ENCODE measurements at places on chromosomes 6 and 20.

- no peak for DNase-seq
Observed at GRCh38 chr6:3287308-3287707, 28.6 kb downstream of the PSMG4 start.

DNA sequence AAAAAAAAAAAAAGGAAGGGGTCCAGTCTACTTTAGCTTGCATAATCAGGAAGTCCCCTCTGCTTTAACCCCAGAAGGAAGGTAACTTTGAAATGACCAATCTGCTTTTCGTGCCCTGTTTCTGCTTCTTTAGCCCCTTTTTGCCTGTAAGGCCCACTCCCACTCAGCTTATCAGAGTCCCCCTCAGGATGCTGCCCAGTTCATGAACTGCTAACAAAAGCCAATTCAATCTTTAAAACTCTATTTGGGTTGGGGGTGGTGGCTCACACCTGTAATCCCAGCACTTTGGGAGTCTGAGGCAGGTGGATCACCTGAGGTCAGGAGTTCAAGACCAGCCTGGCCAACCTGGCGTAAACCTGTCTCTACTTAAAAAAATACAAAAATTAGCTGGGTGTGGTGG, 12.3 kb downstream of the GHRH start:
- DNase-seq: no peak

DNA sequence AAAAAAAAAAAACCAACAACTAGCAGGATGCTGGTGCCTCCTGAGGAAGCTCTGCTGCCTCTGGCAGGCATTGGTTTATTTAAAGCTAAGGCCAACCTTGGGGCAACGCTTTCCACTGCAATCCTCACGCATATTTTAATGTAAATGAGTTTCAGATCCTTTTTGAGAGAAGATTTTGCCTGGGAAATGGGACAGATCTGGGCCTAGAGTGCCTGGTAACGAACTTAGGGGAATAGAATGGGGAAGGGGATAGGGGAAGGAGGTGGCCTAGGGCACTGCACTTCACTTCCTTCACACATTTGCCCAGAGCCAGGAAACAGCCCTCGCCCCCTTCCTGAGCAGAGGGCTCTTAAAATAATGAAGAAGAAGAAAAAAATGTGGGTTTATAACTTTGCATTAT, 132.7 kb upstream of the TMEM170B start:
- no peak for DNase-seq

GRCh38 chr6:120935908-120936307, 398.4 kb downstream of the TBC1D32 start:
- DNase-seq: no peak

GRCh38 chr6:127716465-127716864, 139.5 kb downstream of the C6orf58 start:
- DNase-seq: no peak

DNA sequence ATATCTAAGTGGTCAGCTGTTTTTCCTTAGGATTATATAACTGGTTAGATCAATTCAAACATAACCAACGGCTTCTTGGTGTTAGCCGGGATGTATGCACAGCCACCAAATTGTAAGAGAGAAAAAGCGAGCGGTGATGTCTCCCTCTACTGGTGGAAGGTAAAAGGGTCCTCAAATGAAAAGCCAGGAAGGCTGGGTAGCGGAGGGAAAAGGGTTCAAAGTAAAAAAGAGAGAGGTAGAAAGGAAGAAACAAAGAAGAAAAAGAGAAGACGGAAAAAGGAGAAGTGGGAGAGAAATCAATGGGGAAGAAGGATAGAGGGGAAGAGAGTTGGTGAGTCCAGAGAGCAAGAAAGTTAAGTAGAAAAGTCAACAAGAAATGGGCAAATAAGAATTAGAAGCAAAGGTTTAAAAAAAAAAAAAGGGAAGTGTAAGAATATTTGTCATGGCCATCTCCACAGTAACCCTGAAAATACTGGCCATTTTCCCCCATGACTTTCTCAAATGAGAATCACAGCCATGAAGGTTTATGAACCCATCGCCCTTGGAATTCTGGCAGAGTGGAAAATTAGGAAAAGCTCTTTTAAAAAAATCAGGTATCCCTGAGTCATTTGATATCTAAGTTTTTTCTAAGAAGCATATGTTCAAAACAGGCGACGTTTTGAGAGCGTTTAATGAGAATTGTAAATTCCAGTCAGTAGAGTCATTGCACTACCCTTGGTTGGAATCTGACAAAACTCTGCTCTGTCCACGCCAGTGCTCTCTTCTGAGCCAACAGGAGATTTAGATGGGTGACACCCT, 155.6 kb upstream of the SNX9 start:
- peak; percentile 20 for DNase-seq

GRCh38 chr6:151032034-151032433, 166.5 kb downstream of the MTHFD1L start:
- no peak for DNase-seq

GRCh38 chr6:130129762-130130246, 92.9 kb downstream of the SAMD3 start:
- DNase-seq: no peak

DNA sequence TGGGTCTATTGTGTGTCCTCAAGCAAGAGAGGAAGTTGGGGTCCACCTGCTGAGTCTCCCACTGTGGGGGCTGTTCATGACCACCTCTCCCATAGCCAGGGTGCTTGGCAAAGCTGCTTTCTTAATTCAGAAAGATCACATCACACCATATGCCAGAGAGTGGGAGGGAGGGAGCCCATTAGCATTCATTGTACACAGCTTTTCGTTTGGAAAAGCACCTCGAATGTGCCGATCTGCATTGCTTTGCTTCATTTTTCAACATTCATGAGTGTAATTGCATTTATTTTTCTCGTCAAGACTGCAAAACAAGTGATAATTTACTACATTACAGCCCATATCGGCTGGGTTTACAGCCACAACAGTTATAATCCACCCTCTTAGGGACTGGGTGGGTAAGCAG, 327.3 kb downstream of the PTPRT start:
- no peak for DNase-seq

DNA sequence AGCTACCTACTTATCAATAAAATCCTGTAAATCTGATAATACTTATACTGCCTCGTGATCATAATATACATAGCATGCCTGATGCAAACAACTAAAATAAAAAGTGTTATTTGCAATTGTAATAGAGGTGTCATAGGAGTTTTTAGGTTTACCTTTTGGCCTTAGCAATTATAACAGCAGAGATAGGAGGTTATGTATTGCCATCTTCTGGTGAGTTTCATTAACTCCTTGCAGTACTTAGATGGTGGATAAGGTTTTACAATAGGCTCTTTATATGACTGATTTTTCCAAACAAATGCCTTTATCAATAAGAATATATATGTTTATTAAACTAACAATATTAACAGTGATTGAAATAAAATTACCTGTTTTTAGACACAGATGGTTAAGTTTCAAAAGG, 27.8 kb upstream of the MYCT1 start:
- no peak for DNase-seq

DNA sequence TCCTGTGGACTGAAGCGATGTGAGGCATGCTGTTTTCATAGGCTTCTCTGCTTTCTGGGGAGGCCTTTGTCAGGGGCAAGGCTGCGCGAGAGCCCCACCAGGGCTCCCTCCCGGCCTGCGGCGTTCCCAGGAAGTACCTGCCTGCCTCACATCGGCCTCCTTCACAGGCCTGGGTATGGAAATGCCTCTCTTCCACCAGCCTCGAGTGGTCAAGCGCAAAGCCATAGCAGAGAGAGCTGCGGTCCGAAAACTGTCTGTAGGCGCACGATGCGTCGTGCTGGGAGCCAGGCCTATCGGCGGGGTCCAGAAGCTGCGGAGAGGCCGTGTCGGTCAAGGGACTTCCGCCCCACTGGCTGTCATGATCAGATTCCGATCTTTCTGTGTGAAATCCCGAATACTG, 71.2 kb downstream of the SIM1 start:
- no peak for DNase-seq

DNA sequence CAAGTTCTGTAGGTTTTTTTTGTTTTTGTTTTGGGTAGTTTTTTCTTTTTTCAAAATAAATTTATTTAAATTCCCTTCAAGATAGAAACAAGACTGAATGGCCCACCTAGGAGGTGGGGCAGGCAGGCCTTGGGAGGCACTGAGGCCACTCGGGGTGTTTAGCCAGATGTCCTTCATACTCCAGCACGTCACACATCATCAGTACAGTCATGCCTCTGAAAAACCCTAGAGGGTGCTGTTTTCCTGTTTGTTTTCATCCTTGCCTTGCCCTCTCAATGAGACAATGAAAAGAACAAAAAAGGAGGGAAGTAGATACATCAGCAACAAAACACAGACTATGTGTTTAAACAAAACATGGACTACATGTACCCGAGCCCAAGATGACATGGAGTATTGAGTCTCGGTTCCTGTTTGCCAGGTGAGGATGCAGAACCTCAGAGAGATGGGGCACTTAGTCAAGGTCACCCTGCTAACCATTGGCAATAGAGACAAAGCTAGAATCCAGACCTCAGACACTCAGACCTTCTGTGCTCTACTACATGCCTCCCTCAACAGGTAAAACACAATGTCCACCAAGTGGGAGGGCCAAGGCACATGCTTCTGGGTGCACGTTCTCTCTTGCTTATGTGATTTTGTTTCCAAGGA, 26.8 kb upstream of the CLIC5 start:
- DNase-seq: peak; percentile 60

GRCh38 chr6:34559651-34560365, 3.7 kb upstream of the SPDEF start:
- DNase-seq: no peak

- DNase-seq: no peak
Observed at GRCh38 chr20:11229772-11230171, 556.0 kb upstream of the JAG1 start.

GRCh38 chr6:24148684-24149083, 22.7 kb downstream of the NRSN1 start:
- DNase-seq: no peak

- no peak for DNase-seq
Observed at GRCh38 chr20:44836601-44837120, 26.3 kb upstream of the RIMS4 start.

DNA sequence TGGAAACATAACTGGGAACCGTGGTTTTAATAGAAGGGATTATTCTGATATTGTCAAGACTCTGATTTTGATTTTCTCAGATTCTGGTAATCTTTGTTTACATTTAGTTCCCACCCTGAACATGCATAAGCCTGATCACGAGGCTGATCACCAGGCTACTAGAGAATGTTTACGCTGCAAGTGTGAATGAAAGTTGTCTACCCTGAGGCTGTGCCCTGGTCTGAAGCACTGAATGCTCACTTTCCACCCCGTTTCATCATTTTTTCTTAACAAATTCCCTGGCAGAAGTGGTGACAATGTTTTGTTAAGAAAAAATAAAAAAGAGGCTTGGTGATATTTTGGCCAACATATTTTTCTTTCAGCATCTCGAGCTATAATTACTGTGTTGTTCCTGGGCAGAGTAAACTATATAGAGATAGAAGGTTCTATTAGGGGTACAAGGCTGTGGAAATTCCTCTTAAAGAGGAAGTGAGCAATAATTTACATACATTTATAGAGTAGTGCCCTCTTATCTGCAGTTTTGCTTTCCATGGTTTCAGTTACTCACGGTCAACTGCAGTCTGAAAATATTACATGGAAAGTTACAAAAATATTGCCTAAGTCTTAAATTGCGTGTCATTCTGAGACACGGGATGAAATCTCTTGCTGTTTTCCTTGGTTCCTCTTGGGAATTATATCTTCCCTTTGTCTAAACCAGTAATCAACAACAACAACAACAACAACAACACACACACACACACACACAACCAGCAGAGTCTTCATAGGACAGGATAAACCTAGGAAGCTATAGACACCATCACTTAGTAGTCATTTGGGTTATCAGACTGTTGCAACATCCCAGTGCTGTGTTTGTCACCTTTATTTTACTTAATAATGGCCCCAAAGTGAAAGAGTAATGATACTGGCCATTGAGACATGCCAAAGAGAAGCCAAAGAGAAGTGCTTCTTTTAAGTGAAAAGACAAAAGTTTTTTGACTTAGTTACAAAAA, 566.6 kb upstream of the CITED2 start:
- no peak for DNase-seq

GRCh38 chr20:3795511-3796468, at the start of gene CDC25B:
Gene CDC25B, plus strand, starts transcription at chr20:3796310. Its CDS starts 222 bp downstream, at chr20:3796532.
- DNase-seq: peak; percentile 54

DNA sequence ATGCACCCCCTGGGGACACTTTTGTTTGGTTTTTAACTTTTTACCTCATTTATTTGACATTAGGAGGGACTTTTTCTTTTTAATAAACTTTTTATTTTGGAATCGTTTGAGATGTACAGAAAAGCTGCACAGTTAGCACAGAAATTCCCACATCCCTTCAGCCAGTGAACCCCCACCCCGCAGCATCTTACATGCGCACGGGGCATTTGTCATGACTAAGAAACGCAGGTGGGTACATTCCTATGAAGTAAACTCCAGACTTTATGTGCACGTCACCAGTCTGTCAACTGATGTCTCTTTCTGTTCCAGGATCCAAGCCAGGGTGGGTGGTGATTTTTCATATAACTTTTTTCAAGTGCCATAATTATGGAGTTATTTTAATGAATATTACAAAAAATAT, 4.9 kb upstream of the ZNF831 start:
- no peak for DNase-seq

DNA sequence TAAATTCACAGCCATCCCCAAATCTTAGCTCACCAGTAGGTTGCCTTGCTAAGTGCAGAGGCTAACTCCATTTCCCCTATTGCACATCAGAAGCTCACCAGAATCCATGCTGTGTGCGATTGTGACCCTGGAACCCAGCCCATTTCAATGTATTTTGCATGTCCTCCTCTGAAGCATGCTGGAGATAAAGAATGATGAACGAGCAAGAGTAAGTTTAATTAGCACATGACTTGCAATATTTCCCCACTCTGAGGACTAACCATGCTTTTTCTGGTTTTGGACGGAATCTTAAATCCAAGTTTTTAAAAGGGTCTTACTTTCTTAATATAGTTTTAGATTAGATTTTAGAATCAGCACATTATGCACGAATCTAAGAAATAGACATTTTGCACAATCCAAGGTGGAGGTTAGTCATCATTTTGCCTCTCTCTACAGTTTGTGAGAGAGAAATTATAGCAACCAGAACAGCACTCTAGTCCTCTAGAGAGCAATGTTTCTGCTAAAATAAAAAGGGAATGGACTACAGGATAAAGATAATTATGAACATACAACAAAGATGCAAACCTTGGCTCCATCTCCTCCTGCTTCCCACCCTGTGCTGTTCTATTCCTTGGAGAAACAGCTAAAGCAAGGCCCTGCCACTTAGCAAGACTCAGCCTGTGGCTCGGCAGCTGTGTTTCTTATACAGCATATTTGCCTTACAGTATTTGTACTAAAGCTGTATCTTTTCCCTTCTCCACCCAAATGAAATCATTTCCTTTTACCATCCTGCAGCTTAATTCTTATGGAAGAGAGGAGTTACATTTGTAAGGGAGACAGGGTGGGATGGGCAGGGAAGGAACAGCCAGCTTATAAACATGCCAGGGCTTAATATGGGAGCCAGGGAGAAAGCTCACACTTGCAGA, 24.9 kb upstream of the LAMA4 start:
- no peak for DNase-seq

DNA sequence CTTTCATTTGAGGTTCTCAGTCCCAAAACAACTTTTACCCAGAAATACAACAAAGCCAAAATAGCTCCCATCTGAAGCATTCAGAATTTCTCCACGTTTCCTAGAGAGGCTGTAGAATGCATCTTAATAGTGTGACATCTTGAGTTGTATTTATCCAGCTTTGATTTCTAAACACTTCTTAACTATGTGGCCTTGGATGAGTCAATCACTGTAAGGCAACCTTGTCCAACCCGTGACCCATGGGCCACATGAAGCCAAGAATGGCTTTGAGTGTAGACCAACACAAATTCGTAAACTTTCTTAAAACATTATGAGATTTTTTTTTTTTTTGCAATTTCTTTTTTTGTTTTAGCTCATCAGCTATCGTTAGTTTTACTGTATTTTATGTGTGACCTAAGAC, 108.1 kb downstream of the RALGAPA2 start:
- DNase-seq: no peak
